ENCODE measurements at places on chromosomes 11 and 22. TPM values are rescaled to one million over a fixed set of nuclear protein-coding genes. Genes with fewer than 3 reads are reported as not detected.

GRCh38 chr11:35677904-35678303, 15.3 kb downstream of the TRIM44 start:
- no peak for DNase-seq

DNA sequence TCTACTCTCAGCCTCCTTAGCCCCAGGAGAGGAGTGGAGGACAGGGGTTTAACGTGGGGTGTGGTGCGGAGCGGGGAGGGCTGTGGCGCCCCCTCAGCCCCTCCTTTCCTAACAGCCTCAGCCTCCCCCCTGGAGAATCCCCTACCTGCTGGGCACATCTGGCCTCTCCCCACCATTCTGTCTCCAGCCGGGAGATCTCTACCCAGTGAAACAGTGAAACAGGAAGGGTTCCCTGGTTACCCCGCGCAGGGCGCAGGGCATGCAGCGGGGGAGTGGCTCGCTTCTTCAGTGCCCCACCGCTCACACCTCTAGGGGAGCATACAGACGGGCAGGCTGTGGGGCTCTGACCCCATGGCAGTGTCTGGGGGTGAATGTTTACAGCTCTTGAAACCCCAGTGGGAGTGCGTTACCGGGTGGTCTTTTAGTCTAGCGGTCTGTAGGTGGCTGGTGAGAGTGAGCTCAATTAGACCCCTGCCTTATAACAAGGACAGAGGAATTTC, 54.7 kb upstream of the CCDC188 start:
- DNase-seq = no peak

The MPZL2 gene
- 0.38 TPM for total RNA-seq

The C11orf97 gene
- total RNA-seq = not detected

GRCh38 chr22:17576470-17576869, 13.2 kb downstream of the SLC25A18 start:
- DNase-seq = no peak

DNA sequence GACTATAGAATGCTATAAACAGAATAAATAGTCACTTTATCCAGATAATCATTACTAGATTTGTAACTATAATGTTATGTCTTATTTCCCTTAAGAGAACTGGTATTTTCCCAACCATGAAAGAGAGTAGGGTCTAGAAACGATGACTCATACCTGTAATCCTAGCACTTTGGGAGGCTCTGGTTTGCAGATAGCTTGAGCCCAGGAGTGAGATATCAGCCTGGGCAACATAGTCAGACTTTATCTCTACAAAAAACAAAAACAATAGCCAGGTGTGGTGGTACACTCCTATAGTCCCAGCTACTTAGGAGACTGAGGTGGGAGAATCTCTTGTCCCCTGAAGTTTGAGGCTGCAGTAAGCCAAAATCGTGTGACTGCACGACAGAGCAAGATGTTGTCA, 30.9 kb downstream of the OR52A5 start:
- no peak for DNase-seq
